ENCODE measurements at places on chromosomes 2 and 18.
A peak's percentile ranks its signal among the peaks of the same experiment; 100 is the strongest.

DNA sequence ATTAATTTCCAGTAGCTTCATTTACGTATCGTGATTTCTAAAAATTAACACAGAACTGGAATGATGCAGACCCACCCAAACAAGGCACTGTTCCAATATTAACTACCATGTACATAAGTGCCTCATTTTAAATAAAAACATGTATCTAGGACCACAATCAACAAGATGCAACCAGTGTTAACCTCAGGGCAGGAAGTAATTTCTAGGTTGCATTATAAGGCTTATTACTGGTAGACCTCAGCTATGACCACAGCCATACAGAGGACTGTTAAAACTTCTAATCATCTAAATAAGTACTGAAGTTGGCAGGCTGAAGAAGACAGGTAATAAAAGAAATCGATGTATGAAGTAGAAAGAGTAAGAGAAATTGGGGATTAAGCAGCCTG lies 262.9 kb downstream of the HDAC4 start:
- no peak for DNase-seq

DNA sequence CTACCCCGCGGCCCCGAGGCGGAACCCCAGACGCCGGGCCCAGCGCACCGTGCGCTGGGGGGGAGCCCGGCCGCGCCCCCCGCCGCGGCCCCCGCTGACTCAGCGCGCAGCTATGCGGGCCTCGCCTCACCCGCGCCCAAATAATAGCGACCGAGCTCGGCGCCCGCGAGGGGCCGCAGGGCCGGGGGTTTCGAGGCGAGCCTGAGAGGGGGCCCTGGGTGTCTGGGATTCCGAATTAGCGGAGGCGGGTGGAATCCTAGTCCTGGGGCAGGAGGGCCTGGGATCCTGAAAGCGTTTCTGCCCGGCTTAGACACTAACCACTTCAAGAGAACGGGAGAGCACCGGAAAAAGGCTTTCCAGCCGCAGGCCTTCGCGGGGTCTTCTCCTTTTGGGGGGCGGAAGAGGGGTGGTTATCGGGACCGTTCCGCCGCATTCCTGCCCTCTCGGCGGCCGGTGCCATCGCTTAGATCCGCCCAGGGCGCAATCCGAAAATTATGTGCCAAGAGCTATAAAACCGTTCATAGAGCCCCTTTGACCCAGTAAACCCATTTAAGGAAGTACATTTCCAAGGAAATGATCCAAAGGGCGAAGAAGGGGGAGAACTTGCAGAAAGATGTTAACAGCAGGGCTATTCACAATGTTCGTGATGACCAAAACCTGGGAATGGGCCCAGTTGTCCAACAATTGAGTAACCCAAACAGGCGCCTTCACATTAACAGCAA lies 681 bp upstream of the ROCK2 start:
- no peak for DNase-seq

DNA sequence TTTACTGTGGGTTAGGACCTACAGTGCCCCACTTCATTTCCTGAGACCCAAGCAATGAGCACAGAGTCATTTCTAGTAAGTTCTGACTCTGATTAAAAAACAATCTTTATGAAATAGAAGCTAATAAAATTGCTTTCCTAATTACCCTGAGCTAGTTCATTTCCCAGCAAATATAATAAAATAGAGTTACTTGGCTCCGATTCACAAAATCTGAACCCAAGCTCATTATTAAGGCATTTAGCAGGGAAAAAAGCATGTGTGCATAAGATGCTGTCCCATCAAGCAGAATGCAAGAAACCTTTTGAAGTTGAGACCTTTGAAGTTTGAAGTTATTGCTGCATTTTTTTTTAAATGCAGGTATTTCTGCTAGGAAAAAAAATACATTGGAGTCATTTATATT lies 629.1 kb downstream of the BCL11A start:
- DNase-seq, result no peak

DNA sequence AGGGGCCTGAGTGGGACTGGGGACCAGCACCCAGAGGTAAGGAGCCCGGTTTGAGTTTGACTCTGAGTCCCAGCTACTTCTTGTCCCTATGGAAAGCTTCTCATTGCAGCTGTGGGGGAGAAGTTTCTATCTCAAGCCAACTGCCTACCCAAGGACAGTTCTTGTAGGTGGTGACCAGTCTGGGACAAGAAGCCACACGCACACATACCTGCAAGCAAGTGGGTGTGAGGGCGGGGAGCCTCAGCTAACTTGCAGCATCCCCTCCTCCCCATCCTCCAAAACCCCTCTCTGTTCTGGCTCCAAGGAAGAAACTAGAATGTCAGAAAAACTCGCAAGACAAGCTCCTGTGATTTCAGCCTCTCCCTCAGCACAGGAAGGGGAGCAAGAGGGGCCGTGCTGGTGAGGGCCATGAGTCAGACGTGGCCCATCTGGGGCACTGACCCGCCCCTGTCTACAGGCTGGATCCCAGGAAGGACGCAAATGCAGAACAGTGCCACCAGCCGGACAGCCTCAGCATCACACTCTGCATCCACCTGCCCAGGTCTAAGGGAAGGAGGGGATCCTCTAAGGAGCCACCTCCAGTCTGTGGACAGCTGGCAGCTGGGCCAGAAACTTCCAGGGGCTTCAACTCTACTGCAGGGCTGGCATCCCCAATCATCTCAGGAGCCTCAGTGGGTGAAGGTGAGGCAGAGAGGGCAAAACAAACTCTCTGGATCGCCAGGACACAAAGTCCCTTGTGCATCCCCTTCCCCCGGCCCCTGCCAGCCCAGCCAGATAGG lies 103.4 kb downstream of the TNS1 start:
- DNase-seq, result peak; percentile 80

GRCh38 chr2:25615386-25615785 lies 58.0 kb downstream of the DTNB start:
- no peak for DNase-seq

GRCh38 chr18:52499016-52499415 lies 159.0 kb downstream of the DCC start:
- DNase-seq, result no peak

- no peak for DNase-seq
Measured at GRCh38 chr2:194054313-194054712, 1602.7 kb upstream of the SLC39A10 start.

DNA sequence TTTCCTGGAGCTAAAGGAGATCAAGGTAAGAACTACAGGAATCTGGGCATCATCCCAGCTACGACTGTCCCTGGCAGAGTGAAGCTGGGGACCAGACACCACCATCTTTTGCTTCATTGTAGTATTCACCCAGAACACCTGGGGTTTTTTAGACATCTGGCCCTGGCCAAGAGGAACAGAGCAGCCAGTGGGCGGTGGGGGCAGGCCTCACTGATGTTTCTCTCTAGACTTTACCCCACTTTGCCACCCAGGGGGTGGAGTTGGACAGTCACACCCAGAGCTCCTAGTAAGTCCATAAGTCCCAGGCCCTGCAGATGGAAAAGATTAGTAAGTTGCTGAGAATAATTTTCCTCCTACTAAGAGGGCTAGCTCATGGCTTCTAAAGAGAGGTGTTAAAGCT lies 39.6 kb downstream of the MARCO start:
- no peak for DNase-seq

DNA sequence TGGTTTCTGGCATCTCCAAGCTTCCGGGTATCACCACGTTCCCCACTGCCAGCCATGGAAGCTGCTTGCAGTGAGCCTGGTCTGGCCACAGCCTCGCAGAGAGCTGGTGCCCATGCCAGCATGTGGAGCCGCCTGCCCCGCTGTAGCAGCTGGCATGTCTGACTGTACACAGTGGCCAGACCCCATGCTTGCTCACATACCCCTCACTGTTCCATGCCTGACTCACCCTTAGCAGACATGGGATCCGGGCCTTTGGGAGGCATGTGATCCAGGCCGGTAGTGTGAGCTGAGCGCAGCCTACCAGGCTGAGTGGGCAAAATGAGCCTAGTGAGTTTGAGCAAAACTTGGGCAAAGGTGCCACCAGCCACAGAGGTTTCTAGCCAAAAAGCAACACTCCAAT lies 18.8 kb upstream of the RPRD1A start:
- no peak for DNase-seq

DNA sequence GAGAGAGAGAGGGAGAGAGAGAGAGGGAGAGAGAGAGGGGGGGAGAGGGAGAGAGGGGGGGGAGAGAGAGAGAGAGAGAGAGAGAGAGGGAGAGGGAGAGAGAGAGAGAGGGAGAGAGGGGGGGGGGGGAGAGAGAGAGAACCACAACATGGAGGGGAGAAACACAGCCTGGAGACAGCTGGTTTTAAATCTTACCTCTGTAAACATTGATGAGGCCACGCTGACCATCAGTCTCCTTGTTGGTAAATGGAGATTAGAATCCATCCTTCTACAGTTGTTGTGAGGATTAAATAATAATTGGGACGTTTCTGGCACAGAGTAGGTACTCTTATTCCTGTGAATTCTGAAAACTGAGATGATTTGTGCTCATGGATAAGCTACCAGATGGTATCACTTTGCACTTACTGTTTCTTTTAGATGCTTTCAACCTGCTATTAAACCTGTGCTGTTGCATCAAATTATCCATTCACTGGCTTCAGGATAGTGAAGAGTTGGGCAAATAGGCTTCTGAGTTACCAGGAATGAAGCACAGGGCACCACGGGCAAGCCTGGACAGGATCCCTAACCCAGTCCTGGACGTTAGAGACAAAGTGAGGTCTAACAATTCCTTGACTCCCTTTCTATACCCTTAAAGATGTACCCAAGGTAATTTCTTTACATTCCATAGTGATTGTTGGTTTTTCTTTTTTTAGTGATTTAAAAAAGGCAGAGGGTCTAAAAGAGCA lies 318.1 kb downstream of the ZNF521 start:
- no peak for DNase-seq

DNA sequence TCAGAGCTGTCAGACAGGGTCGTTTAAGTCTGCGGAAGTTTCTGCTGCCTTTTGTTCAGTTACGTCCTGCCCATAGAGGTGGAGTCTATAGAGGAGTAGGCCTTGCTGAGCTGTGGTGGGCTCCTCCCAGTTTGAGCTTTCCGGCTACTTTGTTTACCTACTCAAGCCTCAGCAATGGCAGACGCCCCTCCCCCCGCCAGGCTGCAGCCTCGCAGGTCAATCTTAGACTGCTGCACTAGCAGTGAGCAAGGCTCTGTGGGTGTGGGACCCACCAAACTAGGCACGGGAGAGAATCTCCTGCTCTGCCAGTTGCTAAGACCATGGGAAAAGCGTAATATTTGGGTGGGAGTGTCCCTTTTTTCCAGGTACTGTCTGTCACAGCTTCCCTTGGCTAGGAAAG lies 86.5 kb downstream of the EFEMP1 start:
- no peak for DNase-seq

- DNase-seq, result no peak
Measured at GRCh38 chr2:171412571-171413175, 21.1 kb downstream of the METTL8 start.

DNA sequence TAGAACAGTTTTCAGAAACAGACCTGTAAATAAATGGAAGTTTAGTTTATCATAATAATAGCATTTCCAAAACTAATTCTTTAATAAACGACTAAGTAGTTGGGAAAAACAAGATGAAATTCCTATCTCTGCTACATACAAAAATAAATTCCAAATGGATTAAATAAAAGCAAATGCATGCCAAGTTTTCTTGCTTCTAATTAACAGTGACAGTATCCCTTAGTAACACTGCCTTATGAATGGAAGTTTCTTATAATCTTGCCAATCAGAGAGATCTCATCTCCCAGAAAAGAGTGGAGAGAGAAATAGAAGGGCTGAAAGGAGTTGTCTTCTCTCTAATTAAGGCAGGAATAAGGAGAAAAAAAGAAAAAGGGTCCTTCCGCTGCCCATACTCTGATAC lies 133.9 kb downstream of the GFPT1 start:
- no peak for DNase-seq

DNA sequence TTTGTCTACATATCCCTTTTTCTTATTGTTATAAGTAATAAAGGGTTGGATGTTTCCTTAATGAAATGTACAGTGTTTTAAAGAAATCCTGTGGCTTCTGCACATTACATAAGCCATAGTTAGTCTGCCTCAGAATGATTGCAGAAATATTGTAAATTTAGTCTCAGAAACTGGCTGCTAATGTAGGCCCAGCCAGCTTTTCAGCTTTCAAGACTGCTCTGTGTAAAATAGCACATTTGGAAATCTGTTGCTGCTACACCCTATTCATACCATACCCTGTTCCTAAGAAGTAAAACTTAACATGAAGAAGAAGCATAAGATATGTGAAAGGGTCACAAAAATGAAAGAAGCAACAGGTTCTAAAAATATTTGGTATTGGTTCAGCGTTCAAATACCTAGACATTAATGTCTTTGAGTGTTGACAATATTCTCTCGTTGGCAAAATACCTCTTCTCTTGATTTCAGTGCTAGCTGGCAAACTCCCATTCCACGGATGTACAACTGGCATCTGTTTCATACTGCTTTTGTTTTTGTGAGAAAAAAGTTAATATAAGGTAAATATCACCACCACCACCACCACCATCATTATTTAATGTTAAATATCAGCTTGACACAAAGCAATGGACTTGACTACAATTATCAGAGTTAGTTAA lies 19.2 kb upstream of the NCKAP1 start:
- DNase-seq, result no peak

DNA sequence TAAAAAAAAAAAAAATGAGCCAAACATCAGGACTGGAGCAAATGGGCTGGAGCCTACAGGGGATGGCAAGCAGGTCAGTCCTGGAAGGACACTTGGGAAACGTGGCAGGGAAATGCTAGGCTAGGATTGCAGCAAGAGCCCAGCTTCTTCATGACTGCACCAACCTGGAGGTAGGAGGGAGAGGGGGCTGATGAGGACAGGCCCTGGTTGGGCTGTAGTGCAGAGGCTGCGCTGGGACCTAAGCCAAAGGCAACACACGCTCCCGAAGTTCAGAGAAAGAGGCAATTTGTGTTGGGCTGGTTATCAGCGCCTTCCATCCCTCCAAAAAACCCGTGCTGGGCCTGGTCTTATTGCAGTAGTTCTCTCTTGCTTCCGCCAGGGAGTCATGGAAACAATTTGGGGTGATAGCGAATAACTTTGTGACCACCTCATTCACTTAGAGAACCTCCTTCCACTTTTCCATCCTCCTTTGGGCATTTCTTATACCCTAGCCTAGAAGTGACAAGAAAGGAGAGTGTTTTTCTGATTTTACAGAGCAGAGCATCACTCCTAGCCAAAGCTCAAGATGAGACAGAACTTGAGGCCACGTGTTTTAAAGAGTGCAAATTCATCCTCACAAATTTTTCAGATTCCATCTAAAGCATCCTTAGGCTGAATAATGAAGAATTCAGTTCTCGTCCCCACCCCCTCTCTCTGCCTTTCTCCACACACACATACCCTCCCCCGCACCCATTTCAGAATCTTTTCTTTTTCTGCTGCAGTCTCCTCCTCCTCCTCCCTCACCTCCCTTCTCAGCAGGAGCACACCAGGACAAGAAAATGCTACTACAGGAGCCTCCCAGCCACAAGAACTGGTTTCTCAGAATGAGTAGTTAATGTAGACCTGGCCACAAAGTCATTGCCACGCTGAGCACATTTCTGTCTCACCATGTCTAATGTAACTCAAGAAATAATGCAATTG lies 82.5 kb upstream of the STPG4 start:
- no peak for DNase-seq

Data from GM13976 (cell line).